Hepatic stellate cell (primary cell): ENCODE measurements at places on chromosomes 1 and 21.

GRCh38 chr1:7084232-7084894 is 299.1 kb downstream of the CAMTA1 start:
- no peak for DNase-seq

GRCh38 chr1:92887465-92887864 is 55.6 kb downstream of the RPL5 start:
- DNase-seq = no peak

- no peak for DNase-seq
These were observed 9.9 kb upstream of the CTBS start for GRCh38 chr1:84584126-84584525.

- DNase-seq = peak; percentile 82
These were observed 8.6 kb downstream of the HJV start for GRCh38 chr1:146012703-146013558.

DNA sequence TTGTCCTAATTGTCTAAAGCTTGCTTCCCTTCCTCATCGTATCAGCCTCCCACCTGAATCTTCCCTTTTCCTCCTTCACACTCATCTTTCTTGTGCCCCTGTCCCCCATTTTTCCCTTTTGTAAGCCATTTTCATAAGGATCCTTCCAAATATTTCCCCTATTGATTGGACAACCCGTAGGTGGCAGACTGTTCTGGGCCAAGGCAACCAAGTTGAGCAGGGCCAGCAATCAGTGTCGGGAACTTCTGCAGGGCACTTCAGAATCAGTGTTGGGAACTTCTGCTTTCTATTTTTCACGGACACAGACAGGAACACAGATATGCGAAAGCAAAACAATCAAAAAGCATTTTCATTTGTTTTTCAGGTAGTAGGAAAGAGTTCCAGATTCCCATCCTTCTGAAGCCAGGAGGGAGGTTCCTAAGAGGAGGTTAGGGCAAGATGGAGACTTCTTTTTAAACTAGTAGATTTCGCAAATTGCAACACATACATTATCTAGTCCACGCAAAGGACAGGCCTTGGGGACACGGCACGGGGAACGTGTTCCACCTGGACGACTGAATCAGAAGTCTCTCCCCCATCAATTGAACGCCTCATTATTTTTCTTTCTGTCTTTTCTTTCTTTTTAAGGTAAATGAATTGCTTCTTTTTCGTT is 691 bp upstream of the MPZL1 start:
- DNase-seq = peak; percentile 59

- no peak for DNase-seq
These were observed 20.1 kb downstream of the DISP3 start for GRCh38 chr1:11498956-11499594.

GRCh38 chr1:81391125-81391828 is 409.5 kb upstream of the ADGRL2 start:
- no peak for DNase-seq

- no peak for DNase-seq
These were observed 321.0 kb downstream of the RPS6KC1 start for GRCh38 chr1:213371847-213372619.

- no peak for DNase-seq
These were observed 9.7 kb upstream of the CGN start for GRCh38 chr1:151501474-151501873.

- DNase-seq = no peak
These were observed 70.1 kb downstream of the SLC66A1 start for GRCh38 chr1:19382222-19382621.

DNA sequence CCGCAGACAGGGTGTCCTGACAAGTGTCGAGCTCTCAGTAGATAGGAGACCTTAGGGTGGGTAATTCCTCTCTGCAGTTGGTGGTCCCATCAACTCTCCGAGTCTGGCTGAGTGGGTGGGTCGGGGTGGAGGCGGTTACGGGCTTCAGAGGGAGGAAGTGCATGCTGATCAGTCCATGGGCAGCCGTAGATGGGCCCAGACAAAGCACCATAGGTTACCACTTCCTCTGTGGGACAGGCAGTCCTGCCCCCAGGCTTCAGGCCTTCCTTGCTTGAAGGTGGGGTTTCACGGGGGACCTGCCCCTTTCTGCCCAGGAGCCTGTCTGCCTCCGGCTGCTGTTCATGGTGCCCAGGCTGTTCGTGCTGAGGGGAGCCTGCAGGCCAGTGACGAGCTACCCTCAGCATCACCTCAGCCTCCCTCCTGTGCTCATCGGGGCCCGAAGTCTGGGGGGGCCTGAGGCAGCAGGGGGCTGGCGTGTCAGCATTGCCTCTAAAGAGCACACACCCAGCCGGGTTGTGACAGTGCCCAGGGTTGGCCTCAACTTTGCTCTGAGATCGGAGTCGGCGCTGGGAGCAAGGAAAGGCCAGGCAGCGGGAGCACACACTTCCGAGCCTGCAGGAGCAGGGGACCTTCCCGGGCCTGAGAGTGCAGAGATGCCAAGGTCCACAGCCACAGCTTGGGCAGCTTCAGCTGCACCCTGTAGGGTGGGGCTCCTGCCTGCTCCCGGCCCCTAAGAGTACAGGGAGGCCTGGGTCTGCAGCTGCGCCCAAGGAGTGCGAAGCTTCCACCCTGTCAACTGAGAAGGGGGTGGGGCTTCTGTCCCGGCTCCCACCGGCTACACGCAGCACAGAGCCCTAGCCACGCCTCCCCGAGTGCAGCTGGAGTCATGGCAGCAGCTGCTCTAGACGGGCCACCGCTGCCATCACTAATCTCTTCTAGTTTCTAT is 225.4 kb upstream of the NRIP1 start:
- no peak for DNase-seq

- no peak for DNase-seq
These were observed 36.6 kb downstream of the TMEM50B start for GRCh38 chr21:33443194-33443593.

GRCh38 chr1:93506126-93506525 is 58.2 kb downstream of the FNBP1L start:
- DNase-seq = no peak
